Mucosa of descending colon (tissue), 3 donors: ENCODE measurements at places on chromosomes 6 and 20. TPM values are rescaled to one million over a fixed set of nuclear protein-coding genes. Genes with fewer than 3 reads are reported as not detected.

CLDN20 gene
- total RNA-seq, result not detected

GRCh38 chr20:20638878-20639277 is 73.6 kb downstream of the RALGAPA2 start:
- no peak for DNase-seq

- no peak for DNase-seq
Measured at GRCh38 chr20:46323557-46323956, 15.3 kb upstream of the CDH22 start.

SLA2 gene
- total RNA-seq, result 1.5 TPM

DNA sequence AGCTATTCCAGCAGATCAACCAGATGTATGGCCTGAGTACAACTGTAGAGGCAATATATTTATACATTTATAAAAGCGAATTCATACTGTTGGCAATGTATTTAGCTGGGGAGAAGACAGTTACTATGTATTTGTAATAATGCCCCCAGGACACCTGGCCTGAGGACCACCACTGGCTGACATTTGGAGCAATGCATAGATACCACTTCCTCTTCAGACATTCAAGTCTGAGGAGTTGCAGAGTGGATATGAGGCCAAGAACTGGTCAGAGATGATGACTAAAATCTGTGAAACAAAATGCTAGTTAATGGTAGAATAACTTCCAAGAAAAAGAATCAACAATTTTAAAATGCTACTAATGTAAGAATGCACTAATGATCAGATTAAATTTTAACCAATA is 462.3 kb downstream of the CDC5L start:
- DNase-seq, result no peak

DNA sequence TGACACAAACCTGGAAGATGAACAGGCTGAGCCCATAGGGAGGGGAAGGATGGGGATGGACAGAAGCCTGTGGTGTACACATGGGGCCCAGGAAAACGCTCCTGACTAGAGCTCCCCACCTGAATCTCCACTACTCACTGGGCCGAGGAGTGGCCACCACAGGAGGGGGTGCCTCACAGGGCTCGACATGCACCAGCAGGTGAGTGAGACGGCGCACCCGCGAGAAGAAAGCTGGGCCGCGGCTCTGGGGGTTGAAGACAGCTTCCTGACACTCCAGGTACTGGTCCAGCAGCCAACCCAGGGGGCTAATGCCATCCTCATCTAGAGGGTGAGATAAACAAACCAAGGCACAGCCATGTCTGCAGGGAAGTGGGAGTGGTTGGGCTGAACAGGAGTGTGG is 10.3 kb downstream of the CUL7 start:
- DNase-seq, result no peak

DNA sequence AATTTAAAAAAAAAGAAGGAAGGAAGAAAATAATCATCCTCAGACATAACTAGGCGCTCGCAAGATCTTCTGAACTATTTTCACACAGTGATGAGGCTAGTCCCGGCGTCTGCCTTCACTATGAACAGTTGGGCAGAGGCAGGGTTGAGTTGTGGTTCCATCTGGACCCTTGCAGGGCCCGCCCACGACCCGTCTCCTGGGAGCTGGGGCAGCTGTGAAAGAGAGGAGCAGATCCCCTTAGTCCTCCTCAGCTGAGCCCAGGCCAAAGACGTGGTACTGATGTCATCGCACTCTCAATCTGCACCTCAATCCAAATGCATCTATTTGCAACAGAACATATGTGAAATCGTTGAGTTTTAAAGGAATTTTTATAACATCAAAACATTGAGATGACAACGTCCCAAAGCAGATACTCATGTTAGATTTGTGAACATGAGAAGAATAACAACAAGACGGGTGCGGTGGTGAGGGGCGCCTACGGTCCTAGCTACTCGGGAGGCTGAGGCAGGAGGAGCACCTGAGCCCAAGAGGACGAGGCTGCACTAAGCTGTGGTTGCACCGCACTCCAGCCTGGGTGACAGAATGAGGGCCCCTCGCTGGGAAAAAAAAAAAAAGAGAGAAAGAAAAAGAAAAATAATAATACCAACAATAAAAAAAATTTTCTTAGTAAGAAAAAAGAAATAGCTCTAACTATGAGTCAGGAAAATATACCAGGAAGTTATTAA is 15.3 kb downstream of the TCFL5 start:
- no peak for DNase-seq

DNA sequence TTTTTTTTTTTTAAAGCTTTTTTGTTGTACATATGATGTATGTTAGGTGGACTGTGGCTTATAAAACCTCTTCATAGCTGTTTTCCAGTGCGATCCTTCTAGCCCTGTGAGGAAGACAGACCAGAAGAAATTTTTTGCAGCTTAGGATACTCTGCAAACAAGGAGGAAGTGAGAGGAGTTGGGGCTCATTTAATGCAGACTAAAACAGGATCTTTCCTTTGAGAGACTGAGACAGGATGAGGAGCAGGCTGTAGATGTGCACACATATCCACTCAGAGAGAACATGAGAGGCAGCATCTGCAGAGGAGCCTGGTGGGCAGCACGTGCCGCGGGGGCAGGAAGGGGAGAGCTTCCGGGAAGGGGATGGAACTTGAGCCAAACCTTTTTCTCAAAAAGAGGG is 45.7 kb downstream of the PPARD start:
- no peak for DNase-seq

- DNase-seq, result peak; percentile 32
Measured at GRCh38 chr6:41935685-41936072, 5.9 kb downstream of the CCND3 start.

GRCh38 chr6:157685596-157686280 is 137.3 kb upstream of the SNX9 start:
- DNase-seq, result no peak
